ENCODE measurements at places on chromosomes 5 and 9. TPM values are rescaled to one million over a fixed set of nuclear protein-coding genes. Genes with fewer than 3 reads are reported as not detected.

The UNC13B gene
- total RNA-seq: 0.57 TPM

The DOCK2 gene
- 320 TPM for total RNA-seq

The SNCB gene
- not detected for total RNA-seq

The HRCT1 gene
- not detected for total RNA-seq

- H3K4me1 ChIP-seq: no peaks in the 10 kb centered on the region
- no peaks in the 10 kb centered on the region for H3K27me3 ChIP-seq
- no peak for DNase-seq
- H3K36me3 ChIP-seq: no peaks in the 10 kb centered on the region
These were observed 70.5 kb downstream of the NEK6 start for GRCh38 chr9:124328285-124328684.

GRCh38 chr9:123784518-123784917 lies 145.4 kb downstream of the DENND1A start:
- DNase-seq: no peak
- no peaks in the 10 kb centered on the region for H3K27me3 ChIP-seq
- H3K27ac ChIP-seq: no peak overlapping the region
- H3K4me1 ChIP-seq: no peaks in the 10 kb centered on the region

- no peaks in the 10 kb centered on the region for H3K36me3 ChIP-seq
- no peak for DNase-seq
These were observed 7.1 kb upstream of the DELE1 start for GRCh38 chr5:141916522-141916921.
